CD4-positive, alpha-beta T cell treated with Interleukin-2 at 100 ng/mL for 4 hours (primary cell): ENCODE measurements at places on chromosomes 2 and 18.

DNA sequence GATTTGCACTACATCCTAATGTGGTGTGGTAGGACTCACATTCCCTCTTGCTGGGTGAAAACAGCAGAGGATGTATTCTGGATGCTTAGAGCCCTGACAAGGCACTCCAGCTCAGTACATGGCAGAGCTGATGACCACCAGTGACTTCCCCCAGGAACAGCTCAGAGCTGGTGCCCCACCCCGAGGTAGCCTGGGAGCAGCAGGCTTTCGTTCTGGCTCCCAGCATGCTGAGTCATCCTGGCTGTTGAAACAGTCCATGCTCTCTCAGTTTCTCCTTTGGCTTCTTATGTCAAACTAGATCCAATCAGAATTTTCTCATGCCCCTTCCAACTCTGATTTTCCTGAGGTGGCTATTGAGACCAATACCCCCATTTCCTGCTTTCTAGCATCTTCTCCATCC is 438.2 kb downstream of the NBAS start:
- DNase-seq: no peak

DNA sequence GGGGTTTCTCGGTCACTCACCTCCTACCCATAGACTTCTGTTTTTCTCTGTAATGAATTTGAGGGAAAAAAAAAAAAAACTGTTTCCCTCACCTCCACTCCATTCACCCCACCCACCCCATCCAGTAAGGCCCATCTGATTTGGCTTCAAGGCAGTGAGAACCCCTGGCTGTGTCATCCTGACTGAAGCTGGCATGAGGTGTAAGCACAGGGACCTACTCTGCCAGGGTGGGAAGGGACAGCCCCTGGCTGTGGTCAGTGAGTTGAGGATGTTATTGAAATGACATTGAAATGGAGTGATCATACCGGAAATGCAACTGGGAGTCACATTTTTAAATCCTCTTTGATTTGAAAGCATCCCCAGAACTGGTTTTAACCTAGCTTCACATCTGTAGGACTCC is 19.1 kb upstream of the BCL2L11 start:
- DNase-seq: no peak

GRCh38 chr18:48923746-48924629 is 26.8 kb downstream of the SMAD7 start:
- no peak for DNase-seq

GRCh38 chr2:63500398-63500797 is 87.9 kb downstream of the WDPCP start:
- no peak for DNase-seq

- no peak for DNase-seq
Measured at GRCh38 chr2:106649306-106649705, 162.1 kb downstream of the CD8B2 start.

DNA sequence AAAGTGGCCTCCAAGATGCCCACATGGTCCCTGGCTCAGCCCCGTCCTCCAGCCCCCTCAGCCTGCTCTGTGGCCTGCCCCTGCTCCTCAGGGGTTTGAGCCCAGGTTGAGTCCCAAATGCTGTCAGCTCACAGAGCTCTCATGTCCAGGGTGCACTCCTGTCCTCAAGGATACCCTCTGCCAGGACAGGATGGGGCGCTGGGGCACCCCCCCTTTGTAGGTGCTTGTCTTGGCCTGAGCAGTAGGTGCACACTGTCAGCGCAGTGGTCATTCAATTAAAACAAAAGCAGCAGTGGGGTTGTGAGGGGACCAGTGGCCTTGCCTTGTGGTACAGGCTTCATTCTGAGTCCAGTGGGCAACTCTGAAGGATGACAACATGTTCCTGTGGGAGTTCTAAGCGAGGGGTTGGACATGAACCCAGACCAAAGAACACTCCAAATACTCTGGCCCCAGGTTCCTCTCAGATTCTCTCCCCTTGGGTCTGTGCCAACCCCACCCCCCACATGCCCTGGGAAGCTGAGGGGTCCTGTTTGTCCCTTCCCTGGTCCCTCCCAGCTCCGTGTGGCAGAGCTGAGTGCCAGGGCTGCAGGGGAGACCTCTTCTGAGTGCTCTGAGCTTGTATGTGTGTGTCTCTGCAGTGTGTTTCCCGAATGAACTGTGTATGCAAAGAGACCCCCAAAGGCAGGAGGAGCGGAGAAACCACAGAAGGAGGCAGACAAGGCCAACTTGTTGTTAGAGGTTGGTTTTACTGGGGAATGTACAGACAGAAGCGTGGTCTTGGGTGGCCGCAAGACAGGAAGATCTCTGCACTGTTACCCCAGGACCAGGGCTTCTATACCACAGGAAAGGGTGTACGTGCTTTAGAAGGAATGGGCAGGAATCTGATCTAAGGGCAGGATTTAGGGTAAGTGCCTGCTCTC is 155.6 kb upstream of the HS6ST1 start:
- no peak for DNase-seq

- DNase-seq: no peak
Measured at GRCh38 chr18:56353663-56354260, 284.6 kb downstream of the TXNL1 start.

- DNase-seq: no peak
Measured at GRCh38 chr2:184564092-184564491, 34.2 kb upstream of the ZNF804A start.

- DNase-seq: no peak
Measured at GRCh38 chr2:80080957-80081356, 223.6 kb downstream of the LRRTM1 start.

- DNase-seq: no peak
Measured at GRCh38 chr18:62245699-62246098, 58.6 kb downstream of the RELCH start.

DNA sequence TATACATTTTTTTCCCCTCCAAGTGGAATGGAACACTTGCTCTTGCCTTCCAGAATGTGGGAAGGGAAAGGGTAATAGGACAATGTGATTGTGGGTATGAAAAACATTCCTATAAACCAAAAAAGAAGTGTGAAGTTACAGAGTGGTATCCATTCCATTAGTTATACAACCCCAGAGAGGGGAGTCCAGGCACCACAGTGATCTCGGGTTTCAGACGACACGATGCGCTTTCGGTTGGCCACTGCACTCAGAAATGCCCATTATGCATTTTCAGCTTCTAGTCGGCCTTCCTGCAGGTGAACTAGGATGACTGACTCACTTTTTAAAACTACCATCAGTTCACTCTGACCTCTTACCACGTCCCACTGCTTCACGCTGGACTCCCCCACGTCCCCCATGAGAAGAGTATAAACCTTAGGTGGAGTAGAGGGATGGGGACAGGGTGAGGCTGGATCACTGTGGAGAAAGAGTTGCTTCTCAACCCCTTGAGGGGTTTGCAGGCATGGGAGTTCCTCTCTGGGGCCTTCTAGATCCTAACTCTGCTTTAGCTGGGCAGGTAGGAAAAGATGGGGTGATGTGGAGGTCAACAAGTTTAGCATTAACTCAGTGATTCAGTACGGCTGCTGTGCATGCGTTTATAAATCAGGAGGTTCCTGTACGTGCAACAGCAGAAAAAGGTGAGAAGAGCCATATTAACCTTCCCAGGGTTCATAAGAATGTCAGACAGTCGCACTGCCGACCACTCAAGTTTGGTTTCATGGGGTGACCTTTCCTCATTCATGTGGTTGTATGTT is 50.5 kb downstream of the ZNF532 start:
- DNase-seq: no peak

GRCh38 chr2:26605195-26605998 is 35.8 kb downstream of the CIB4 start:
- DNase-seq: peak; percentile 37

- peak; percentile 44 for DNase-seq
Measured at GRCh38 chr2:197152451-197153228, 157.9 kb downstream of the ANKRD44 start.

GRCh38 chr2:231891514-231891905 is 34.7 kb downstream of the NPPC start:
- no peak for DNase-seq

- no peak for DNase-seq
Measured at GRCh38 chr2:74548285-74548899, 5.3 kb downstream of the LOXL3 start.

DNA sequence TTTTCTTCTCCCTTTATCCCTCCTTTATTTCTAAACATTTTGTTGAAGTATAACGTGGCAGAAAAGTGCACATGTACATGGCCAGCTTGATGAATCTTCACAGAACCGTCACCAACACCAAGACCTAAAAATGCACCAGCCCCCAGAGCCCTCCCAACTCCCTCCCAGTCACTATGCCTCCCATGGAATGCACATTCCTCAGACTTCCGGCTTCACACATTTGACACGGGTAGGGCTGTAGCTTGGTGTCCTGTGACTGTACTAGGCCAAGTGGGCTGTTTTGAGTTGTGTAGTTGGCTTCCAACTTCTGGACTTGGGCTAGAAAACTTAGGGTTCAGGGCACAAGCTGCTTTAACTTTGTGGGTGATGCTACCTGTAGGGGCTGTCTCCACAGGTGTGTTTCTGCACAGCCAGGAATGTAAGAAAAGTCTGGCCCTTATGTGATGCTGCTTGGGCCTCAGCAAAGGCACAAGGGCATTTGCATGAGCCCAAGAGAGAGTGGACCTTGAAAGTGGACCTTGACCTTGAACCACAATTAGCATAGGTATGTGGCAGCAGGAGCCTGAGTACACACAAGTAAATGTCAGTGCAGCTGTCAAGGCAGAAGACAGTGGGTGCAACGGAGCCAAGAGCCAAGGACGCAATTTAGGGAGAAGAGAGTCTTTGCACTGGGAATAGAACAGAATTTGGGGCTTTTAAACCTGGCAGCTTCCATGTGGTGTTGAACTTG is 78.4 kb downstream of the SEPTIN10 start:
- no peak for DNase-seq

DNA sequence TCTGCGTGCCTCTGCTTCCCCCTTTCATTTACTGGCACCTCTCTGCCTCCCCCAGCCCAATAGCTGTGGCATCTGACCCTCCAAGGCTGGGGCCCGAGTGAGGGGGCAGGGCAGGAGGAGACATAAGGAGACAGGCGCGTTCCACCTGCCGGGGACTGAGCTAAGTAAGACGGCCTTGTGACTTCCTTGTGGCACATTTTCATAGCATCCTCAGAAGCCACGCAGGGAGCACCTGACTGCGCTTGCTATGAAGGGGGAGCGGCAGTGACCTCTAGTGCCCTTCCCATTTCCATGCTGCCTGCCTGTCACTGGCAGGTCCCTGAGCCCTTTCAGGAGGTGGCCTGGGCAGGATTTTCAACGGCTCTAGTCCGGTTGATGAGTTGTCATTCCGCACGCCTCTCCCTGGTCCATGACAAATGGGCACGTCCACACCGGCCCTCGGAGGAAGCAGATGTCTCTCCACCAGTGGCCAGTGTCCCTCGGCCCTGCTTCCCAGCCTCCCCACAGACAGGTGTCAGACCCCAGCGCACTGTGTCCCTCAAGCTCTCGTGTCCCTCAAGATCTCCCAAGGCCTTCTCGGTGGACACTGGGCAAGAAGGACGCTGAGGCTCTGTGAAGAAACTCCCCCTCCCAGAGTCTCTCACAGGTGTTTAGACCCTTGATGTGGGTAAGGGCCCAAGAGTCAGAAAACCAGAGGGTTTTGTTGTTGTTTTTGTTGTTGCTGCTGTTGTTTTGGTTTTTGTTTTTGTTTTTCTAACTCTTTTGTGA is 42.7 kb downstream of the CYP26B1 start:
- no peak for DNase-seq

GRCh38 chr18:58496231-58496630 is 132.7 kb downstream of the ALPK2 start:
- DNase-seq: no peak

- DNase-seq: no peak
Measured at GRCh38 chr18:63271148-63271547, 48.4 kb downstream of the BCL2 start.

GRCh38 chr2:160431441-160431840 is 62.2 kb downstream of the RBMS1 start:
- DNase-seq: no peak

DNA sequence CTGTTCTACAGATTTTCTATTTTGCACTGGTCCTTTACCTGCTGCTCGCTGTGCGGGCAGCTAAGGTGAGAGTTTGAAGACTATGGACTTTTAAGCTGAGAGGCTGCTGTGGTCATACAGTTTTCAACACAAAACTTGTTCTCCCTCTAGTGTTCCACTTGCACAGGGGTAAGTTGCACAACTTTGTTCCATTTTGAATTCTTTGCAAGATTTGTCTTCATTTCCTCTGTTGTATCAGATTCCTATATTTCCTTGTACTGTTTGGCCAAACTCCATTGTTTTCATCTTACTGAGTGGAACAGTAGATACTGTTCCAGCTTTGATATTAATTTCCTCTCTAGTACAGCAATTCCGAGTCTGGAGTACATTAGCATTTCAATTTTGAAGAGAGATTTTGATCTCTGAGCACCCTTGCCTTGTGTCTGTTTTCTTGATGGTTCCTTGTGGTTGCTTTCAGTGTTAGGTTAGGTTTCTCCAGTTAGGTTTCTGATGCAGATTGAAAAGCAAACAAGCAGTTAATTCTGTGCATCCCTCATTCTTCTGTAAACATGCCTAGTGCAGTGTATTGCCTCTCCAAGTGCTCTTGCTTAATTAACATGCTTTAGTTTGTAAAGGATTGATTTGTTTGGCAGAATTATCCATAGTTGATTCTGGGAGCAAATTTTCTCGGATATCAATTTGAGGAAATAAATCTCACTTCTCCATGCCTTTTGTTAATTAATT is 188.8 kb downstream of the PTPRM start:
- DNase-seq: no peak

DNA sequence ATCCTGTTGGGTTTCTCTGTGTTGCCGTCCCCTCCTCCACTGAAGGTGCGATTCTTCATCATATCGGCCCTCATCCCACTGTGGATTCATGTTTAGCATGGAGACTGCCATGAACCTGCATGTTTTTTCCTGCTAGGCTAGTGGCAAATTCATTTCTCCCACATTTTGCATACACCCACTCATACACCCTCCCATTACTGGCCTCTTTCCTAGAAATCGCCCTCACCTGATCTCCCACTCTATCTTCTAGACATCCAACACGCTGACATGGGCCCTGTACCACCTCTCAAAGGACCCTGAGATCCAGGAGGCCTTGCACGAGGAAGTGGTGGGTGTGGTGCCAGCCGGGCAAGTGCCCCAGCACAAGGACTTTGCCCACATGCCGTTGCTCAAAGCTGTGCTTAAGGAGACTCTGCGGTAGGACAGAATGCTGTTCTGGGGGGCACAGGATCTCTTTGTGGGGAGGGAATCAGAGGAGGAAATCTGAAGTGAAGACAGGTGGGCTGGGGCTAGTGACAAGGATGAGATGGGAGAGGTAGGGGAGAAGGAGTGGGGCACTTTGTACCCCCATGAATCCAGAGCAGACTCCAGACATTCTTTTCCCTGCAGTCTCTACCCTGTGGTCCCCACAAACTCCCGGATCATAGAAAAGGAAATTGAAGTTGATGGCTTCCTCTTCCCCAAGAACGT is 17.7 kb downstream of the PRKAG3 start:
- no peak for DNase-seq
